ENCODE measurements at places on chromosomes 11 and 22. TPM values are rescaled to one million over a fixed set of nuclear protein-coding genes. Genes with fewer than 3 reads are reported as not detected.

The NELL1 gene
- total RNA-seq: not detected

The FOSL1 gene
- 1.3 TPM for total RNA-seq

The CABP4 gene
- total RNA-seq: 2.4 TPM

The OR51B4 gene
- 0.42 TPM for total RNA-seq

The PHETA2 gene
- total RNA-seq: 16.4 TPM

The ZC3H7B gene
- 60.0 TPM for total RNA-seq

The JHY gene
- total RNA-seq: 17.3 TPM

The MEN1 gene
- 30.9 TPM for total RNA-seq

The TMPRSS5 gene
- total RNA-seq: 42.2 TPM

The TTC36 gene
- total RNA-seq: 2.9 TPM

The CD6 gene
- 0.59 TPM for total RNA-seq

The AGBL2 gene
- total RNA-seq: 5.9 TPM

The C22orf42 gene
- not detected for total RNA-seq

The CSF2RB gene
- 14.3 TPM for total RNA-seq

The DUSP18 gene
- total RNA-seq: 12.0 TPM

The C11orf52 gene
- total RNA-seq: 5.0 TPM

The SCGB1A1 gene
- total RNA-seq: not detected

The SULT4A1 gene
- 1.3 TPM for total RNA-seq

The CRYAB gene
- total RNA-seq: 353 TPM

The SPI1 gene
- total RNA-seq: 30.6 TPM

The NXPE1 gene
- total RNA-seq: not detected

The SRSF8 gene
- total RNA-seq: 48.9 TPM

The RASGRP2 gene
- total RNA-seq: 35.4 TPM
